IPS DF 6.9 (cell line): ENCODE measurements at places on chromosomes 4 and X.

GRCh38 chr4:24988776-24989175, 42.0 kb downstream of the LGI2 start:
- H3K27me3 ChIP-seq: no peaks in the 10 kb centered on the region
- H3K27ac ChIP-seq: no peak overlapping the region
- no peak overlapping the region for H3K4me3 ChIP-seq
- DNase-seq: peak; percentile 87
- H3K36me3 ChIP-seq: no peaks in the 10 kb centered on the region

DNA sequence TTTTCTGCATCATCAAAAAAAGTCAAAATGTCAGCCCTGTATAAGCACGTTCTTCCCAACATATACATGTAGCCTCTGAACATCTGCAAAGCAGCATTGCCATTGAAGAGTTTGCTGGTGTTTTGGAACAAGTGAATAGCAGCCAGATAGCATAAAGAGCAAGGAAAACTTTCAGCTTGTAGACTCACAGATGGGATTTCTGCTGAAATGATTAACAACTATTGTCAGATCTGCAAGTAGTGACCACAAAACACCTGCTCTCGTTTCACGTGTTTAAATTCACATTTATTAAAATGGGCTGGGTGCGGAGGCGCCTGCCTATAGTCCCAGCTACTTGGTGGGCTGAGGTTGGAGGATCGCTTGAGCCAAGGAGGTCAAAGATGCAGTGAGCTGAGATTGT, 123.7 kb downstream of the SPRY1 start:
- H3K4me1 ChIP-seq: no peaks in the 10 kb centered on the region
- no peak overlapping the region for H3K4me3 ChIP-seq
- H3K27ac ChIP-seq: no peak overlapping the region

DNA sequence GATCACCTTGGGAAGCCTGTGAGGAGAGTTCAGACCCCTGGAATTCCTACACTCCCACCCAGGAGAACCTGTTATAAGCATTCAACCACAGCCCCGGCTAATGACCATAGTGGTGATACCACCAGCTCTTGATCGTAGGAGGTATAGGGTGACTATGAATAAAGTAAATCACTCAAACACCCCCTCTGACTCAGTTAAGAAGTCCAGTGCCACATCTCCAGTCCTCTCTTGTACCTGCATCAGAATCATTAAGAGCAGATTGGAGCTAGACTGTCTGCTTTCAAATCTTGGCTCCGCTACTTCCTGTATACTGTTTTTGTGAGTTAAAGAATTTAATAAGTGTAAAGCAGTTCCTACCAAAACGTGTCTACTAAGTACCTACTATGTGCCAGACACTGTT, 565.1 kb upstream of the DIPK2B start:
- H3K4me3 ChIP-seq: no peak overlapping the region
- DNase-seq: no peak
- no peaks in the 10 kb centered on the region for H3K27me3 ChIP-seq
- H3K27ac ChIP-seq: no peak overlapping the region
- H3K4me1 ChIP-seq: no peaks in the 10 kb centered on the region

GRCh38 chr4:176191974-176192373, 3.4 kb downstream of the SPATA4 start:
- no peak overlapping the region for H3K4me3 ChIP-seq
- H3K36me3 ChIP-seq: no peaks in the 10 kb centered on the region
- no peaks in the 10 kb centered on the region for H3K27me3 ChIP-seq
- no peak overlapping the region for H3K27ac ChIP-seq

- no peak overlapping the region for H3K27ac ChIP-seq
- DNase-seq: no peak
- H3K4me3 ChIP-seq: no peak overlapping the region
- no peaks in the 10 kb centered on the region for H3K4me1 ChIP-seq
- H3K36me3 ChIP-seq: no peaks in the 10 kb centered on the region
These were observed 114.8 kb upstream of the MAP9 start for GRCh38 chr4:155491336-155492120.

GRCh38 chr4:99447079-99447478, 11.9 kb upstream of the ADH7 start:
- H3K27ac ChIP-seq: no peak overlapping the region
- no peaks in the 10 kb centered on the region for H3K27me3 ChIP-seq
- DNase-seq: peak; percentile 25

GRCh38 chr4:81214881-81215868, at the start of gene PRKG2:
TSS of gene PRKG2 (minus strand) at chr4:81215222. CDS start at chr4:81205047, 10,175 bp downstream.
- DNase-seq: no peak
- H3K4me1 ChIP-seq: no peaks in the 10 kb centered on the region
- H3K27ac ChIP-seq: no peak within 1 kb of the TSS
- H3K27me3 ChIP-seq: peaks cover 21% of the 10 kb centered on the region

GRCh38 chr4:88960576-88960975, 96.4 kb downstream of the FAM13A start:
- DNase-seq: no peak
- no peaks in the 10 kb centered on the region for H3K36me3 ChIP-seq
- no peaks in the 10 kb centered on the region for H3K27me3 ChIP-seq
- H3K27ac ChIP-seq: no peak overlapping the region

DNA sequence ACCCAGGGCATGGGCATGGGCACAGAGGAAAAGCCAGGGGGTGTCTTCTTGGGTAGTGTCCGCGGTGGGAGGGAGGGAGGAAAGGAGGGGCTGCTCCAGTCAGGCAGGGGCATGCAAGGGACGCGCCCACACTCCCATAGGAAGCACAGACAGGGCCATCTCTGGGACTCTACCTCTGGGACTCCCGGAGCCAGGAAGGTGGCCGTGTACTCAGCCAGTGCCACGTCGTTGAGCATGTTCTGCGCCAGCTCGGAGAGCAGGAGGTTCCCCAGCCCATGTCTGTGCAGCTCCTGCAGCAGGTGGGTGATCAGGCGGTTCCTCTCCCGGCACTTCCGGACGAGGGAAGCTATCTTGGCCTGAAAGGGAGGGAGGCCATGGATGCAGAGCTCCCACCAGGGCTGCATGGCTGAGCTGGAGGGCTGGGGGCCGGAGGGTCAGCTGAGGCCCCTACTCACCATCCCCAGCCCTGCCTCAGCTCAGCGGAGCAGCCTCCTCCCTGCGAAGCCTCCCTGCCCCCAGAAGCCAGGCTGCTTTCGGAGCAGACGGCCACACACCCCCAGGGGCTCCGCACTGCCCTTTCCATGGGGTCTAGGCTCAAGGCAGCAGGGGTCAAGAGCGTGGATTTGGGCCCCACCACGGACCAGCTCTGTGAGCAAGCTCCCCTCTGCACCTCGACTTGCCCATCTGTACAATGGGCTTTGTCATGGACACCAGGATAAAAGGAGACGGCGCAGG, 44.6 kb downstream of the C4orf50 start:
- H3K27me3 ChIP-seq: no peaks in the 10 kb centered on the region
- no peak overlapping the region for H3K4me3 ChIP-seq
- H3K36me3 ChIP-seq: no peaks in the 10 kb centered on the region
- no peaks in the 10 kb centered on the region for H3K4me1 ChIP-seq
- no peak overlapping the region for H3K27ac ChIP-seq
- no peak for DNase-seq

DNA sequence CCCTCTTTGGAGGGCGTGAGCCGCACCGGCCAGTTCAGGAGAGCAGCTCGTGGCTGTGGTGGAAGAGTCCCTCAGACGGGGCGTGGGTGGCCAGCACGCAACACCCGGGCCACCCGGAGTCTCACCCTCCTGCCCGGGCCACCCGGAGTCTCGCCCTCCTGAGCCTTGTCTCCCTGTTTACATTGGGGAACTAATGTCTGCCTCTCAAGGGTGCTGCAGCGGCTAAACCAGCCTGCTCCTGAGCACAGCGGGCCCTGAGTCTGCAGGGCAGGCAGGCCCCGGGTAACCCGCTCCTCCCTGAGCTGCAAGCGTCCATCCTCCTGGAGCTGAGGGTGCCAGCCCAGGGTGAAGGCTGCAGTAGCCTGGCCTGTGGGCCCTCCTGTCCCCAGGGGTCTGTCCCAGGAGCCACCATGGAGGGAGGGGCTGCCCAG, 3.0 kb downstream of the PDE6B start:
- no peak for DNase-seq
- peaks cover 11% of the 10 kb centered on the region for H3K4me1 ChIP-seq
- H3K36me3 ChIP-seq: no peaks in the 10 kb centered on the region
- no peak overlapping the region for H3K27ac ChIP-seq
- no peaks in the 10 kb centered on the region for H3K27me3 ChIP-seq
- H3K4me3 ChIP-seq: no peak overlapping the region

GRCh38 chrX:153573984-153574383, 25.0 kb downstream of the CCNQ start:
- H3K27me3 ChIP-seq: no peaks in the 10 kb centered on the region
- H3K4me3 ChIP-seq: no peak overlapping the region
- H3K27ac ChIP-seq: no peak overlapping the region
- no peak for DNase-seq

DNA sequence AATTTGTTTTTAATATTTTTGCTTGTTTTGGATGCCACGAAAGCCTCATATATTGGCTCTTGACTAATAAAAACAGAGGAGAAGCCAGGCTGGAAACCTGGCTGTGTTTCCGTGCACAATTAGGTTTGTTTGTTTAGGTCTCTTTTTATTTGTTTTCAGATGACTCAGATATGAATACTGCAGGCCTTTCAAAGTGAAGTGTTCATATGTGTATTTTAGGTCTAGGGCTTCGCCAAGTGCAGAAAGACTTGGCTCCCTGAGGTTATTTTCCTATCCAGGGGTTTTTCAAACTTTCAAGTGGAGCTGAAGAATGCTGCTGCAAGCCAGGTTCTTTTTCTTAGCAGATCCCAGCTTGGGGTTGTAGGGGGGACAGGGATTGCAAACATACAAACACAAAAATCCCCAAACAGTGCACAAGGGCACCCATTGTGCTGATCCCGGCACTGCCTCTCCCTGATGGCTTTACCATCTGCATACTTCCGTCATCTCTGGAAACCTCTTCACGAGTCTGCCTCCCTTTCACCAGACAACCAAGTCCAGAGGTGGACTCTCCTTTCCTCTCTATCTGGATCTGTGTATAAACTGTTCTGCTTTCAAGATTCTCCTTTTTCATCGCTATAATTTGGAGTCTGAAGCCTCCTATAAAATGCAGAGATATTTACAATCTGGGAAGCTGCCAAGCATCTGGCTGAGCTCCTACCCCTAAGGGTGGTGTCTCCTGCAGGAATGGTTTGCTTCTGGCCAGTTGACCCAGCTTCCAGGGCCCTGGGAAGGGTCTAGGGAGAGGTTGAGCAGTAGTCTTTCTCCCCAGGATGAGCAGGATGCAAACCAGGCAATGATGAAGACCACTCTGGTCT, 108.6 kb downstream of the SMIM20 start:
- no peak overlapping the region for H3K4me3 ChIP-seq
- no peaks in the 10 kb centered on the region for H3K36me3 ChIP-seq
- no peak overlapping the region for H3K27ac ChIP-seq
- DNase-seq: no peak
- H3K4me1 ChIP-seq: no peaks in the 10 kb centered on the region
- H3K27me3 ChIP-seq: no peaks in the 10 kb centered on the region

GRCh38 chr4:10077076-10077475, 39.5 kb downstream of the WDR1 start:
- H3K27me3 ChIP-seq: no peaks in the 10 kb centered on the region
- no peaks in the 10 kb centered on the region for H3K4me1 ChIP-seq
- no peak for DNase-seq
- H3K36me3 ChIP-seq: peaks cover 72% of the 10 kb centered on the region
- no peak overlapping the region for H3K27ac ChIP-seq

- H3K36me3 ChIP-seq: no peaks in the 10 kb centered on the region
- DNase-seq: no peak
- no peak overlapping the region for H3K4me3 ChIP-seq
- no peak overlapping the region for H3K27ac ChIP-seq
- H3K27me3 ChIP-seq: no peaks in the 10 kb centered on the region
- H3K4me1 ChIP-seq: no peaks in the 10 kb centered on the region
These were observed 605.8 kb downstream of the SPOCK3 start for GRCh38 chr4:166628454-166628853.

- no peaks in the 10 kb centered on the region for H3K4me1 ChIP-seq
- no peak overlapping the region for H3K4me3 ChIP-seq
- DNase-seq: no peak
- no peak overlapping the region for H3K27ac ChIP-seq
These were observed 41.8 kb upstream of the PDLIM5 start for GRCh38 chr4:94409962-94410361.

GRCh38 chrX:54357414-54358377, at the start of gene WNK3:
TSS of gene WNK3 (minus strand) at chrX:54358046.
- peak; percentile 50 for DNase-seq
- no peak within 1 kb of the TSS for H3K27ac ChIP-seq
- no peaks in the 10 kb centered on the region for H3K27me3 ChIP-seq
- H3K4me1 ChIP-seq: no peaks in the 10 kb centered on the region
- peak within 1 kb of the TSS; percentile 87; the same call in 1 of the 2 replicates for H3K4me3 ChIP-seq

GRCh38 chr4:187139141-187139540, 415.5 kb upstream of the FAT1 start:
- no peaks in the 10 kb centered on the region for H3K27me3 ChIP-seq
- H3K27ac ChIP-seq: no peak overlapping the region
- H3K4me1 ChIP-seq: no peaks in the 10 kb centered on the region
- H3K36me3 ChIP-seq: no peaks in the 10 kb centered on the region
- no peak overlapping the region for H3K4me3 ChIP-seq

DNA sequence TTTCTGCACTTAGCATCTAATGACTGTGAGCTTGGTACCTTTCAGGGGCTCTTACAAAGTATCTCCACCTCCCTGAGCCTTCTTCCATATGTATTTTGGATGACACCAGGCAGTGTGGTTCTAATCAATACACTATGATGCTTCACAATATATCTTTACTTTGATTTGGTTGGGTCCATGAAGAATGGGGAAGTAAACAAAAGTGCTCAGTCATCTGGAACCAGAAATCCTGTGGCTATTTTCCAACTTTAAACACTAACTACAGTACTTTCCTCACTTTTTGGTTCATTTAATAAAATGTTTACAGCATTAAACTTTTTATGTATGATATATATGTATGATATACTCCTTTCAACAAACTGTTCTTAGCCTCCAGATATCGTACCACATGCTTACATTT, 216.4 kb upstream of the AFF2 start:
- H3K4me3 ChIP-seq: no peak overlapping the region
- H3K36me3 ChIP-seq: no peaks in the 10 kb centered on the region
- no peak for DNase-seq
- no peak overlapping the region for H3K27ac ChIP-seq

DNA sequence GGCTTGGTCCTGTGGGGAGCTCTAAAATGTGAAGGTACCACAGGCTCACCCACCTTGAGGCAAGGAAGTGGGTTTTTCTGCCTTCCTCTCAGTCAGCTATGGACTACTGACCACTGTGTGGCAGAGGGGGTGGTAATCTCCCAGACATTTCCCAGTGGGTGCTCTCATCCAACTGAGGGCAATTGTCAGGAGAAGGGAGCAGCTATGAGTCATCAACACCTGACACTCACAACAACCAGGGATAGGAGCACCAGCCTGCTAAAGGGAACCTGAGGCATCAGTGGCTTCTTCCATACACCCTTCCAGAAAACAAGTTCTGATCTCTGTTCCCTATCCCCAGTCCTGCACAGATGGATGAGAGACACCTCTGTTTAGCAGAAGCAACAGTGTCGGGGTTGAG, 468.8 kb downstream of the BCOR start:
- no peaks in the 10 kb centered on the region for H3K4me1 ChIP-seq
- H3K27ac ChIP-seq: no peak overlapping the region
- H3K4me3 ChIP-seq: no peak overlapping the region
- DNase-seq: no peak
- no peaks in the 10 kb centered on the region for H3K36me3 ChIP-seq
